ENCODE measurements at places on chromosomes 2 and 18.
A peak's percentile ranks its signal among the peaks of the same experiment; 100 is the strongest.

DNA sequence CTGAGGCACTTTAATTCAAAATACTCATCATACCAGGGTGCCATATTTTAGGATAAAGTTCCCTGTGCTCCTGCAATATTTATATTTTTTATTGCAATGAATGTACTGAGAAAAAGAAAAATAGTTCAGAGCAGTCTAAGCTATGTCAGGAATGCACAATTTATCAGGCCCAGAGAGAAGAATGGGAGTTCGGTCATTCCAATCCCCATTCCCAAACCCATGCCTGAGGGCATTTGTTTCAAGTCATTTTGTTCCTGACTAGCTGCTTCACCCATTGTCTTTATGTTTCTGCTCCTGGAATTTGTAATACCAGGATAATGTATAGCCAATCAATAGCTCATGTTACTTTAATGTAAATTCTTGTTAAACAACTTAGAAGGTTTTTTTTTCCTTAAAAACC is 24.4 kb upstream of the FTCDNL1 start:
- peak; percentile 47 for DNase-seq

GRCh38 chr2:101921319-101921952 is 70.3 kb upstream of the IL1R2 start:
- no peak for DNase-seq

GRCh38 chr2:100730290-100730868 is 89.6 kb upstream of the NPAS2 start:
- DNase-seq = peak; percentile 74

- DNase-seq = no peak
Measured at GRCh38 chr2:100513650-100514049, 43.4 kb downstream of the NMS start.

- no peak for DNase-seq
Measured at GRCh38 chr18:32815881-32816280, 43.1 kb upstream of the KLHL14 start.

DNA sequence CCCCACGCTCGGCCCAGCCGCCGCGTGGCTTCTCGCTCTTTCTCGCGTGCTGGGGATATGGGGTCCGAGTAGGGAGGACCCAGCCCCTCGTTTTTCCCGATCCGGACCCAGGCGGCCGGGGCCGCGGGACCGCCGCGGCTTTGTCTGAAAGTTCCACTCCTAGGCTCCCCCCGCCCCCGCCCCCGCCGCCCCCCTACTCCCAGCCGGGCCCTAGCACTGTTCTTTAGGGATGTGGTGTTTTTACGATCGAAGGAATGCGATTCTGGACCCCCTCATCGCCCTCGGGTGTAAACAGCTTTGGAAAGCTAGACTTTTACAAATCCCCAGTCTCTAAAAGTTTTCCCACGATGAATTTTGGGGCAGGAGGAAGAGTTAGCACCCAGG is 819 bp downstream of the TGIF1 start:
- DNase-seq = no peak

DNA sequence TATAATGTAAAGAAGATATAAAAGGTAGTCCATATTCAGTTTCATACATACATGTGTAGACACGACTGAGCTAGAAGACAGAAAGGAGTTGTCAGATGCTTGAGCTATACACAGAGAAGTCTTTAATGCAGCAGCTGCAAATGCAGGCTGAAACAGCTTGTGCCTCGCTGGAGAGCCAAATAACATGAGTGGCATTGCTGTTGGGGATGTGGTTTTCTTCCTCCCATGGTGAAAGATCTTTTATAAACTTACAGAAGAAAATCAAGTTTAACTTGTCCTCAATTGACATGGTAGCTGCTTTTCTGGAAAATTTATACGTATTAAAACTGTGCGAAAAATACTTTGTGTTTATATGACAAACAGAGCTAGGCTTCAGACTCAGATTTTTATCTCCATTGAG is 16.4 kb upstream of the IL1R1 start:
- DNase-seq = no peak

GRCh38 chr2:108324531-108325255 is 36.0 kb downstream of the SULT1C2 start:
- peak; percentile 44 for DNase-seq

DNA sequence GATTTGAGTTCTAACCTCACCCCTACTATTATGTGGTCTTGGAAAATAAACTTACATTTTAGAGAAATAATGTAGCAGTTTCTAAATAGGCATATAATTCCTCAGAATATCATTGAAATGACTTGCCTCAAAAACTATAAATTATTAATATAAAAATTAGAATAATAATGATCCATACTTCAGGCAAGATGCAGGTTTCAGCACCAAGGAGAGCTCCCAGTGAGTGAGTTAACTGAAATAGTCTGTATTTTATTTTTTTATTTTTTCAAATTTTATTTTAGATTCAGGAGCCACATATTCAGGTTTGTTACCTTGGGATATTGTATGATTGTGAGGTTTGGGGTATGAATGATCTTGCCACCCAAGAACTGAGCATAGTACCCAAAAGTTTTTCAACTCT is 472.2 kb upstream of the DCC start:
- DNase-seq = peak; percentile 20

DNA sequence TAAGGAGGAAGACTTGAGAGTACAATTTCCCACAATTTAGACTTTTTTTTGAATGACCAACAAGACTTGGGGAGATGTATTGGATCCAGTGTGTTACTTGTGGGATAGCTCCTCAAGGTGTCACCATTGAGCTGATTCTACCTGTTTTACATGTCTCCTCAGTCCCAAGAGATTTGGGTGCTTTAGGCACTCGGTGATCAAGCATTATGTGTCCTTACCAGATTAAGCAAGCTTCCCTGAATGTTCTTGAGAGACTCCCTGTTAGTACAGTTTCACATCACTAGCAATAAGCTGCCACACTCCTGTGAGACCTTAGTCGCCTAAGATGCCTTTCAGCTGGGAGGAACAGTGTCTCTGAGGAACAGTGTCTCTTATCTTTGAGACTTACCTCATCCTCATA is 384.3 kb upstream of the SYT4 start:
- peak; percentile 9 for DNase-seq

GRCh38 chr2:50865235-50865634 is 166.7 kb downstream of the NRXN1 start:
- no peak for DNase-seq

GRCh38 chr2:187873132-187873531 is 318.9 kb upstream of the TFPI start:
- no peak for DNase-seq

DNA sequence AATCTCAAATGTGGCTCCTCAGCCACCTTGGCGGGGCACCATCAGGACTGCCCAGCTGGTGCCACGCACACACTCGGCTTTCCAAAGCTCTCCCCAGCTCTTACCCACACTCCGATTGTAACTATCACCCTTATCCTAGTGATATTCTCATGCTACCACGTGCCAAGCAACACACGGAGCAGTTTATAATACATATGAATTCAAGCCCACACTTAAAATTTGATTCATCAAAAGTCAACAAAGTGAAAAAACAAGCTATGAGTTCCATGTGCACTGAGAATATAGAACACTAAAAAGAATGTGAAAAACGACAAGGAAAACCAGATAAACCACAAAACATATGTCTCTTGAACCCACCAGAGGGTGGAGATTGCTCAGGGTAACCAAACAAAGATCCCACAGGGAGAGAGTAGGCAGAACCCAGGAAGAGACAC is 31.6 kb downstream of the LONRF2 start:
- no peak for DNase-seq

DNA sequence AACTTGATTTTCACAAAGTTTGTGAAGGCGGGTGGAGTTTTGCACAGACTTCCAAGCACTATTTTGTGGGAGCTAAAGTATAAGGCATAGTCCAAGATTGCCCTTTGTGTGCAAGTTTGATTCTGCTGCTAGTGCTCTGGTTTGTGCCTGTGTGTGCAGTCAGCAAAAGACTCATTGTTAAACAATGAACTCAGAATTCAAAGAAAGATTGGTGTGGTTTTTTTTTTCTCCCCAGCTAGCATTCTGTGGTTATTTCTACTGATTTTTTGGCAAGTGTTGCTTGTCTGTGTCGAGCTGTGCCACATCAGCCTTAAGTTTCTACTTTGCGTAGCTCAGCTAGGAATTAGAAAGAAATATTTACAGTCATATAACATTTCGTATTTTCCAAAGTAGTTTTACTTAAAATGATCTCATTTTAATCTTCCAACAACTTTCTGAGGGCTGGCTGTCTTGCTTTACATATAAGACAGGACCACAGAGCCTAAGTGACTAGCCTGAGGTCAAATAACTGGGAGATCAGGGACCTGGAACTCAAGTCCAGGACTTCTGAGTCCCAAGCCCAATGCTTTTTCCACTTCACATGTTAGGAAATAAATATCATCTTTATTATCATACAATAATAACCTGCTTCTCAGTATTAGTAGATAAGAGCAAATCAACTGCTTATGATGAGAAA is 69.8 kb downstream of the BABAM2 start:
- peak; percentile 62 for DNase-seq

DNA sequence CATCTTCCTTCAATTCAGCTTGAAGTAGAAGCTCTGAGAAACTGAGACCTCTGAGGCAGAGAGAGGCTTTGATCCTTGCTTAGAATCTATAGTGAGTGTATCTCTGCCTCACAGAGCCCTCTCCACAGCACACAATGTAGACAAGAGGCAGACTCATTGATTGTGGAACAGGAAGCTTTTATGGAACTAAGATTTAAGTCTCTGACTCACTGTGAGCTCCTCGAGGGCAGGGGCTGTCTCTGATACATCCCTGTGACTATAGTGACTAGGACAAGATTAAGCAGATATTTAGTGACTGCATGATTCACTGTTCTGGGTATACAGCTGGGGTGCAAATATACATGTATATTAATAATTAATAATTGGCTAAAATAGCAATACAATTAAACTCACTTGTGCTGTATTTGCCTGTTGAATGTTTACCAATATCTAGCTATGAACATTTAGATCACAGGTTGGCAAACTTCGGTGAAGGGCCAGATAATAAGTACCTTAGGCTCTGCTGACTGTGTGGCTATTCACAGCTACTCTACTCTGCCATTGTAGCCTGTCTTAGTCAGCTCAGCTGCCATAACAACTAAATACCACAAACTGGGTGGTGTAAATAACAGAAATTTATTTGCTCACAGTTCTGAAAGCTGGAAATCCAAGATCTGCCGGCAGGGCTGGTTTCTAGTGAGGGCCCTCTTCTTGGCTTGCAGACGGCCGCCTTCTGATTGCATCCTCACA is 54.4 kb downstream of the ARHGEF4 start:
- no peak for DNase-seq

- DNase-seq = no peak
Measured at GRCh38 chr18:26046419-26047077, 43.9 kb downstream of the SS18 start.

GRCh38 chr18:26696308-26696707 is 148.0 kb upstream of the KCTD1 start:
- no peak for DNase-seq

GRCh38 chr2:166180951-166181812 is 53.4 kb upstream of the SCN1A start:
- peak; percentile 64 for DNase-seq

Measured in GM03348 (cell line).